ENCODE measurements at places on chromosomes 12 and 14. TPM values are rescaled to one million over a fixed set of nuclear protein-coding genes. Genes with fewer than 3 reads are reported as not detected.

The CYP46A1 gene
- 0.13 TPM for total RNA-seq

The SDR9C7 gene
- total RNA-seq, result not detected

The GPR135 gene
- 0.95 TPM for total RNA-seq

The SYNDIG1L gene
- not detected for total RNA-seq

The CHFR gene
- total RNA-seq, result 78.8 TPM

The REP15 gene
- total RNA-seq, result not detected

The TCTN2 gene
- total RNA-seq, result 3.2 TPM

The HHIPL1 gene
- 0.08 TPM for total RNA-seq

The TMCC3 gene
- 1.0 TPM for total RNA-seq

The JAG2 gene
- total RNA-seq, result 3.0 TPM

The TMEM63C gene
- 1.9 TPM for total RNA-seq

The C1QL4 gene
- total RNA-seq, result not detected

The C12orf50 gene
- not detected for total RNA-seq

The TMEM229B gene
- 10.4 TPM for total RNA-seq

The CAPS2 gene
- total RNA-seq, result 3.6 TPM

The COL2A1 gene
- not detected for total RNA-seq

The SLC17A8 gene
- not detected for total RNA-seq

The OR4E2 gene
- not detected for total RNA-seq

The GLI1 gene
- 0.30 TPM for total RNA-seq

The TESPA1 gene
- total RNA-seq, result 112 TPM

The CCDC184 gene
- 0.65 TPM for total RNA-seq

The RIN3 gene
- total RNA-seq, result 31.5 TPM

The FLRT2 gene
- total RNA-seq, result not detected

The CPNE8 gene
- total RNA-seq, result 4.6 TPM

The SDSL gene
- total RNA-seq, result not detected

The PZP gene
- total RNA-seq, result not detected

The CLEC2A gene
- not detected for total RNA-seq

The DDX54 gene
- 55.6 TPM for total RNA-seq

The HOXC9 gene
- total RNA-seq, result not detected

The CFL2 gene
- 7.7 TPM for total RNA-seq

The MYF5 gene
- total RNA-seq, result not detected

The GPR68 gene
- 39.8 TPM for total RNA-seq

The PCED1B gene
- 62.2 TPM for total RNA-seq

The SSTR1 gene
- total RNA-seq, result not detected

The TAS2R19 gene
- total RNA-seq, result 1.3 TPM

The DLK1 gene
- total RNA-seq, result not detected

The BATF gene
- 66.1 TPM for total RNA-seq

The GPR84 gene
- total RNA-seq, result 0.25 TPM

The ADCY6 gene
- total RNA-seq, result 0.05 TPM
